ENCODE measurements at places on chromosomes 2 and 18.
A peak's percentile ranks its signal among the peaks of the same experiment; 100 is the strongest.

DNA sequence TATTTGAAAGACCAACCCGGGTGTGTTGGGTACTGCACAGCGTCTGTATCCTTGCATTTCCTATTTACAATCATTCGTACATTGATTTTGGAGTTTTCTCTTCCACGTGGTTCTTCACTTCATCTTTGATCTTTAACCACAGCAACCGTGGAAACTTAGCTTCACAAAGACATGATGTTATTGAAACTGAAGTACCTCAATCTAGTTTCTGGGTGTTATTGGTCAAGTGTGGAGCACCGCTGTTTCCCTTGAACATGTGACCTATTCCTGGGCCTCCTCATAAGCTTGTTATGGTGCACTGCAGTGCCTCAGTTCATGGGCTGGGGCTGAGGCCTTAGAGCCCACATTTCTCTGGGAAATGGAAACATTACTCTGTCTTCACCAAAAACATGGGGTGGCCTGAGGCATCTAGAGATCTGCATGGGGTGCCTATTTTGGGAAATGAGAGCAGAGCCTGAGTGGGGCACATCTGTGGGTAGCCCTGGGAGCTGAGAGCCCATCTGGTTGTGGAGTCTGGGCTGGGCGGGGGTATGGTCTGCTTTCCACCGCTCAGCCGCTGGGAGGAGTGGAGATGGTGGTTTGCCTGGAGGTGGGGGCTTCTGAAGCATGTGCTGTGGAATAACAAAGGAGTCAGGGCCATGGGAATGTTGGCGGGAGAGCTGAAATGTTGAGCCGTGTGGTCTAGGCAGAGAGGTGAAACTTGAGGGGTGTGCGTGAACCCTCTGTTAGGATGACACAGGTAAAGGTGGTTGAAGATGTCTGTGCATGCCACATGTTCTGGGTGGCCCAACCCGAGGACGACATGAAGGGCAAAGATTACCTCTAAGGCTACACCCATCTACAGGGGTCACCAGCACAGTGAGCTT lies 37.4 kb downstream of the ZNF236 start:
- no peak for DNase-seq

GRCh38 chr2:101199251-101199791 lies 48.1 kb upstream of the TBC1D8 start:
- no peak for DNase-seq

GRCh38 chr2:54639609-54640008 lies 83.9 kb upstream of the EML6 start:
- DNase-seq, result peak; percentile 18

DNA sequence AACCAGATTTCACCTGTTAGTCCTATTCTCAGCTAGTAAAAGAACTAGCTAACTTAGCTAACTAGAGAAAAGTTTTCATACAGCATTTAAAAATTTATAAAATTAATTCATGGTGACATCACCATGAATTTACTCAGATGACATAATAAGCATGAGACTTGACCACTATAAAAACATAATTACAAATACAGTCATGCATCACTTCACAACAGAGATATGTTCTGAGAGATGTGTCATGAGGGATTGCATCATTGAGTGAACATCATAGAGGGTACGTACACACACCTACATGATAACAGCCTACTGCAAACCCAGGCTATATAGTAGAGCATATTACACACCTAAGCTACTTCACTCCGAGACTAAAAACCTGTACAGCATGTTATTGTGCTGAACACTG lies 481.3 kb upstream of the CHAC2 start:
- no peak for DNase-seq

DNA sequence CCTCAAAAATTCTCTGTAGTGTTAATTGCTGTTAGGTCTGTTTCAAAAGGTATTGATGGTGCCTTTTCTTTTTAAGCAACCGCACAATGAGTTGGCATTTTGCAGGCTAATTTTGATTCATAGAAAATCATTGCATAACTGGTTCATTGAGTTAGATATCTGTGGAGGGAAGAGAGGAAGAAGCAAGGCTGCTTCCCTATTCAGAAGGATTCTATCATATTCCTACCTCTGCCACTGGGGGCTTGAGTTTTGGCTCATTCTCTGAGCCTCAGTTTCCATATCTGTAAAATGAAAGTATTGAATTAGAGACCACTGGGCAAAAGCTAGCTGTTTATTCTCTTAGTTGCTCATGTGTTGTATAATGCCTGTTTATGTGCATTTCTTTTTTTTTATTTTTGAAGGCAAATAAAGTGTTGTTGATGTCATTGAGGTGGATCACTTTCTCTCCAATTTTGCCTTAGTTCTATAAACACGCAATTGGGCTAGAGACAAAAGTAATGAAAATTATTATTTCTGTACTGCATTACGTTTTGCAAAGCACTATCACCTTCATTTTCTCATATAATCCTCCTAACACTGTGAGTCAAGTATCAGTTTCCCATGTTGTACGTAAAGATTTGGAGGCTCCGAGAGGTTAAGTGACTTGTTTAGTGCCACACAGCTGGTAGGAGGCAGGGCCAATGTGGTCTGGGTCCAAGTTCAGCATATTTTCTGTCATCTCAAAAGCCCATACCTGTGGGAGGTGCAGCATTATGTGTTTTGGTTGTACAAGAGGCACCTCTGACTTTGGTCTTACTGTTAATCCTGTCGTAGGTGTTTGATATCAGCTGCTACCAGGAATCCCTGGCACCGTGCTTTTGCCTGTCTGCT lies 5.9 kb downstream of the TRIB2 start:
- no peak for DNase-seq

DNA sequence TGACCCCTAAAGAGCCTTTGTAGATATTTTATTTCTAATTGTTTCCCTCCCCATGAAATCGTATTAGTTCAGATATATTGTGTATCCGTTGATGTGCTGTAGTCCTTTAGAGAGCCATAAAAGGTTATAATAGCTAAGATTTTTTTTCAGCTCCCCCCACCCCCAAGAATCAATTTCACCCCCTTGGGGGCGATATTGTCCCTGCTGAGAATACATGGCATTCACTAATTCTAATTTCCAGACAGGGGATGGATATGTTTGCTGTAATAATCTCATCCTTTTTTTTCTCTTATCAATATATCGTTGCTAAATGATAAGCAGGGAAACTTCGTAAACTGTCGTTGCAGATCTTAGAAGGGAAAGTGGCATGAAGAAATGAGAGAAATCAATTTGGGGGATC lies 530.7 kb downstream of the TMEM182 start:
- DNase-seq, result no peak

GRCh38 chr2:196750291-196750923 lies 49.1 kb downstream of the GTF3C3 start:
- DNase-seq, result no peak

DNA sequence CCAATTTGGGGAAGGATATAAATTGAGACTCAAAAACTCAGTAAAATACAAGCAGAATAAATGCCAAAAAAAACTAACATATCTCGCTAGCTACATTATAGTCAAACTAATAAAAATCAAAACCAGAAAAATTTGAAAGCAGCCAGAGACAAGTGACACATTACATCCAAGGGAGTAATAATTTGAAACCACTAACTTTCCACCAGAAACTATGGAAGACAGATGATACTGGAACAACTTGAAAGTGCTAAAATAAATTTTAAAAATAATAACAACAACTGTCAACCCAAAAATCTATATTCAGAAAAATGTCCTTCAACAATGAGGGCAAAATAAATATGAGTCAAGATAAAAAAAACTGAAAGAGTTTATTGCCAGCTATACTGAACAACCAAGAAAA lies 110.7 kb downstream of the EVA1A start:
- no peak for DNase-seq

- DNase-seq, result no peak
Observed at GRCh38 chr2:224971214-224971613, 71.1 kb downstream of the DOCK10 start.

Measured in K562 (cell line).